GM18507 (cell line): ENCODE measurements at places on chromosomes 16 and 17.
A peak's percentile ranks its signal among the peaks of the same experiment; 100 is the strongest.

GRCh38 chr16:70548936-70549335, 25.3 kb downstream of the SF3B3 start:
- DNase-seq, result no peak

DNA sequence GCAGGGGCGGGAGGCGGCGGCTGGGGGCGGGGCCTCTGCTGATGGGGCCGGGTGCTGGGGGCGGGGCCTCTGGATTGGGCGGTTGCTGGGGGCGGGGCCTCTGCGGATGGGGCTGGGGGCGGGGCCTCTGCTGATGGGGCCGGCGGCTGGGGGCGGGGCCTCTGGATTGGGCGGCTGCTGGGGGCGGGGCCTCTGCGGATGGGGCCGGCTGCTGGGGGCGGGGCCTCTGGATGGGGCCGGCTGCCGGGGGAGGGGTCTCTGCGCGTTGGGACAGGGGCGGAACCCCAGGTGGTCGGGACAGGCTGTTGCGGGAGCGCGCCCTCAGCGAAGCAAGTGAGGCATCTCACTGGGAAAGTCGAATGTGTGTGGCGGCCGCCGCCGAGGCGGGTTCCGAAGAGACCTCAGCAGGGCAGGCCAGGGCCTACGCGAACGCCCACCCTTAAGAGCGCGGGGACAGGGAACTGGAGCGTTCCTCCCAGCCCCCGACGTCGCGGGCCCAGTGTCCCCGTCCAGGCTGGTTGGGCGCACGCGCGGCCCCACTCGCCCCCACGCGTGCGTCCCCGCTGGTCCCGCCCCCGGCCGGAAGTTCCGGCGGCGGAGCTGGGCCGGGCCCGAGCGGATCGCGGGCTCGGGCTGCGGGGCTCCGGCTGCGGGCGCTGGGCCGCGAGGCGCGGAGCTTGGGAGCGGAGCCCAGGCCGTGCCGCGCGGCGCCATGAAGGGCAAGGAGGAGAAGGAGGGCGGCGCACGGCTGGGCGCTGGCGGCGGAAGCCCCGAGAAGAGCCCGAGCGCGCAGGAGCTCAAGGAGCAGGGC, at the start of gene STUB1:
Gene STUB1 (plus strand): TSS at position 597 of the 811 bp plus-strand sequence. CDS start 116 bp downstream, at position 713.
- DNase-seq, result peak; percentile 62

DNA sequence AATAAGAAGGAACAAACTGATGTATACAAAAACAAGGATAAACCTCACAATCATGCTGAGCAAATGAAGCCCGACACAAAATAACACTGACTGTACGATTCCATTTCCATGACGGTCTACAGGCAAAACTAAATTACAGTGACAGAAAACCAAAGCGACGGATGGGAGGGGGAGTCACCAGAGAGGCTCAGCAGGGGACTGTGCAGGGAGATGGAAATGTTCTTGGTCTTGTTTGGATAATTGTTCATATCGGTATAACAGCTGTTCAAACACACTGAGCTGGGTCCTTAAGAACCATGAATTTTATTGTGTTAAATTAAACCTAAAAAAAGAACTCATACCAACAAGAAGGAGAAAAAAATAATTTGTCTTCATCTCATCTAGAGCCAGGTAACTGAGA, 97.8 kb downstream of the NXN start:
- DNase-seq, result no peak

DNA sequence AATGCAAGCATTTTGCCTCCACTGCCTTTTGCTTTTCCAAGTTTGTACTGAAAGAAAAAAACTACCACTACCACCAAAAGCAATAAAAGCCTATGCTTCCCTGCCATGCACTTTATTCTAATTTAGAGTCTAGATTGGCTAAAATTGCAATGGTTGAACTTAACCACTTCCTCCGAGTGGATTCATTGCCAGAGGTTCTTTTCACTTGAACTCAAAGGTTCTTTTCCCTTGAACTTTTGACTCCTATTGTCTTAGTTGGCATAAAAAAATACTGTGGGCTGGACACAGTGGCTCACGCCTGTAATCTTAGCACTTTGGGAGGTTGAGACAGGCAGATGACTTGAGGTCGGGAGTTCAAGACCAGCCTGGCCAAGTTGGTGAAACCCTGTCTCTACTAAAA, 319.8 kb upstream of the GOT2 start:
- no peak for DNase-seq

GRCh38 chr17:55606488-55606815, 95.2 kb upstream of the SMIM36 start:
- DNase-seq, result no peak

DNA sequence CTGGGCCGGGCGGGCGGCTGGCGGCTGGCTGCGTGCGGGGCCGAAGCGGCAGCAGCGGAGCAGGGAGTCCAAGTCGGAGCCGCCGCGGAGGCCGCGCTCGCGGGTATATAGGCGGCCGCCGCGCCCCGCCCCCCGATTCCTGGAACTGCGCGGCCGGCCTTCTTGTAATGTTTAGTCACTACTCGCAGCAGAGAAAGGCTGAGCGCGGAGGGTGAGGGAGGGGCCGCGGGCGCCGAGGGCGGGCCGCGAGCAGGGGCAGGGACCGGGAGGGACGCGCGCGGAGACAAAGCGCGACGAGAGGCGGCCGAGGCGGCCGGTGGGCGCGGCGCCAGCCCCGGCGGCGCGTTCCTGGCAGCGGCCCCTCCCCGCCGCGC, at the start of gene SOCS3:
Gene SOCS3 (minus strand): TSS at position 81 of the 374 bp plus-strand sequence. CDS start 982 bp downstream, outside the sequence.
- no peak for DNase-seq
